ENCODE measurements at places on chromosomes 12 and 14. TPM values are rescaled to one million over a fixed set of nuclear protein-coding genes. Genes with fewer than 3 reads are reported as not detected.

Gene DEGS2
- 1.1 TPM for total RNA-seq

Gene VASH1
- 104 TPM for total RNA-seq

Gene FLRT2
- 55.9 TPM for total RNA-seq

Gene TAS2R31
- total RNA-seq, result 3.2 TPM

Gene PTPRQ
- not detected for total RNA-seq

Gene GALNT9
- 0.33 TPM for total RNA-seq

Gene UNC79
- under 0.01 TPM for total RNA-seq

Gene MGP
- 56.4 TPM for total RNA-seq

Gene BHLHE41
- 0.26 TPM for total RNA-seq

Gene TSPAN9
- 65.0 TPM for total RNA-seq

Gene POTEM
- total RNA-seq, result not detected

Gene COX8C
- total RNA-seq, result not detected

Gene CIROP
- total RNA-seq, result not detected

Gene CPNE6
- not detected for total RNA-seq

Gene PLEKHG3
- total RNA-seq, result 2.5 TPM

Gene TC2N
- total RNA-seq, result not detected

Gene AKAP3
- total RNA-seq, result 0.79 TPM

Gene NGB
- not detected for total RNA-seq

Gene ACRBP
- total RNA-seq, result 0.11 TPM

Gene SSPN
- total RNA-seq, result 2.0 TPM

Gene SPX
- not detected for total RNA-seq

Gene CLIP1
- 59.2 TPM for total RNA-seq

Gene TRHDE
- not detected for total RNA-seq

Gene AQP2
- total RNA-seq, result not detected

Gene LMO3
- not detected for total RNA-seq

Gene RPL10L
- not detected for total RNA-seq

Gene JDP2
- 10.1 TPM for total RNA-seq

Gene COCH
- total RNA-seq, result 0.18 TPM

Gene RGS6
- not detected for total RNA-seq

Gene KCNH3
- 0.28 TPM for total RNA-seq

Gene LRP6
- total RNA-seq, result 46.3 TPM

Gene SPIC
- total RNA-seq, result not detected

Gene SNW1
- 60.4 TPM for total RNA-seq

Gene SLC6A13
- total RNA-seq, result not detected

Gene SMOC1
- total RNA-seq, result 0.04 TPM

Gene ZFHX2
- total RNA-seq, result 0.49 TPM

Gene PRPH
- total RNA-seq, result 0.26 TPM

Data from pulmonary artery endothelial cell (primary cell).